ENCODE measurements at places on chromosomes 7 and 10.

DNA sequence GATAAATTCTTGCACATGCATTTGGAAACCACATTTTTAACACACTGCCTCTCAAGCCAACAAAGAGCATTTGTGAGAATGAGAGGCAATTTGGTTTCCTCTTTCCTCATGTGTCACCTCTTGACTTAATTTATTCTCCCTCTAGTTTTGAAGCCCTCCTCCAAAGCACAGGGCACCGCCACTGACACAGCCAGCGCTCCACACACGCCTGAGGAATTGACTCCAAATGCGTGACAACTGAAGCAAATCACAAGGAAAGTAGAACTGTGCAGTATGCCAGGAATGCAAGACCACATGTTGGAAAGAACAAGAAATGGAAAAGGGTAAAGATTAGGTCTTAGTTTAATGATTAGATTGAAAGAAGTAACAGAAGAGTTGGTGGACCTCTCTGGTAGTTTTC is 173.3 kb downstream of the LSM5 start:
- DNase-seq = no peak

DNA sequence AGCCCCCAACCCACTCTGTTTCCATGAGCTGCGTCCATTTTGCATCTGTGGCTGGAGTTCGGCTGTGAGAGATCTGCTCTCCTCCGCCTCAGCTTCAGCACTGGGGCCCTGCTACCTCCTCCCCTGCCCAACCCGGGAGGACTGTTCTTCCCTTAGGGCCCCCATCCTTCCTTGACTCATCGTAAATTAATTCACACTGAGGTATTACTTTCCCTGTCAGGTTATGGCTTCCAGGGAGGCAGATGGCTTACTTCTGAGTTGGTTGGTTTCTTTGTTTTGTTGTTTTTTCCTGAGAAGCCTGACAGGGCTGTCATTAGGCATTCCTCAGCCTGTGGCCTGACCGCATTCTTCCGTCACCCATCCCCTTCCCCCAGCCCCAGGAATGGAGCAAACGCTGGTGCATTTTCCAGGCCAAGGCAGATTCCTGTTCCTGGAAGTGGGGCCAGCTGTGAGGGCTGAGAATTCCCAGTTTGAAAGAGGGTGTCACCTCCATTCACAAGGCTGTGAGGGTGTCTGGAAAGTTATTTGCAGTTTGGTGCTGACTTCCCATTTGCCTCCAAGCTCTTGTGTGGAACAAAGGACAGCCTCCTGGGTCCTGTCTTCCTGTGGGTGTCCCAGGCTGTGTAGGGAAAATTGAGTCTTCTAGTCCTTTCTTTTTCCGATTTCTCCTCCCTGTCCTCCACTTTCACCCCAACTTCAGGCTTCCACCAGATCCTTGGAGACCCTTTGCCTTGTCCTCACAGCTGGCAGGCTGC is 11.7 kb downstream of the CPA5 start:
- DNase-seq = no peak

GRCh38 chr10:109618748-109619147 is 304.6 kb downstream of the XPNPEP1 start:
- DNase-seq = no peak

DNA sequence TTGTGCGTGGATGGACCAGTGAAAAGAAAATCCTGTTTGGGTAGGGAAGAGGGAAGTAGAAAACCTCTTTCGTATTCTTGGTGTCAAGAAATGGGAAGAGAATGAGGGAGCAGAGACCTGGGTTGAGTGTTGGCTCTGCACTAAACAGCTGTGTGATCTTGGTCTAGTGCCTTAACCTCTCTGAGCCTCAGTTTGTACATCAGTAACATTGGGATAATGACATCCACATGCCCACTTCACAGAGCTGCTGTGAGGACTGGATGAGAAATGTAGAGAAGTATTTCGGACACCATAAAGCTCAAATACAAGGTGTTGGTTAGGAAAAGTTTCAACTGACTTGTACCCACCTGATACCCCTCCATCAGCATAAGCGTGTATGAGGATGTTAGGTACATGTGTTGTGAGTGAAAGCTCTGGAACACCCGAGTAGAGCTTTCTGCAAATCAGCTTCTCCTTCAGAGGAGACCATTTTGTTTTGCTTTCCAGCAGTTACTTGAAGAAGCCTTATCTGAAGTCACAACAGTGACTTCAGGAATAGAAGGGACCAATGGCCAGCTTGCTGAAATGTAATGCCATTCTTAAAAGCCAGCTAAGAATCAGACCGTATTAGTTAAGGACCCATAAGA is 11.2 kb downstream of the TRIM56 start:
- no peak for DNase-seq

- no peak for DNase-seq
These were observed 45.5 kb downstream of the GRM8 start for GRCh38 chr7:127207230-127207629.

GRCh38 chr10:119316729-119317097 is 109.3 kb downstream of the GRK5 start:
- DNase-seq = no peak

DNA sequence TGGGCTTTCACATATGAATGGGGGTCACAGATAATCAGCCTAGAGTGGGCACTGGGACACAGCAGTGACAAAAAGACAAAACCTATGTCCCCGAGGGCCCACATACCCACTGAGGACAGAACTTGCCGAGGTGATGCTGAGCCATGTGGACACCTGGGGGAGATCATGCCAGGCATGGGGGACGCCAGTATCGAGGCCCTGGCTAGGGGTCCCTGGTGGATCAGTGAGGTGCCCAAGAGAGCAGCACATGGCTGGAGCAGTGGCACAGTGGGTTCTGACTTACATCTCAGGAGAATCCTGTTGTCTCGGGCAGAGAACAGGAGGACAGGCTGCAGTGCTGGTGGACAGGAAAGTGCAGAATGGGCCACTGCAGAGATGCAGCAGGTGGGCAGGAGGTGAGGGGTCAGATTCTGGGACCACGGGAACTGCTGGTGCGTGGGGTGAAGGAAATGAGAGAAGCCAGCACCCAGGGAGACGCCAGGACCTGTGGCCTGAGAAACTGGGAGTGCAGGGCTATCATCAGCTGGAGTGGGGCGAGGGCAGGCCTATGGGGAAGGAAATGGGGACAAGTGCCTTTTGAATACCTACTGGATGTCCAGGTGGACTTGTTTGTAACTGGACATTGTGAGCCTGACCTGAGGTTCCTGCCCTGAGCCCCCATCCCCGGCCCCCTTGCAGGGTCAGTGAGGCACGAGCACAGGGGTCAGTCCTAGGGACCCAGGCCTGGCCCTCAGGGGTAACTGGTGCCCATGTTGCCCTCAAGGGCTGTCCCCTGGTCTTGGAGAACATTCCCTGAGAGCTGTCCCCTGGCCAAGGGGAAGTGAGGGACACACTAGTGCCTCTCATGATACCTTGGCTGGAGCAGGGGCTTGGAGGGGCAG is 91.2 kb upstream of the RET start:
- no peak for DNase-seq

GRCh38 chr7:49396229-49396628 is 377.2 kb upstream of the VWC2 start:
- DNase-seq = no peak

DNA sequence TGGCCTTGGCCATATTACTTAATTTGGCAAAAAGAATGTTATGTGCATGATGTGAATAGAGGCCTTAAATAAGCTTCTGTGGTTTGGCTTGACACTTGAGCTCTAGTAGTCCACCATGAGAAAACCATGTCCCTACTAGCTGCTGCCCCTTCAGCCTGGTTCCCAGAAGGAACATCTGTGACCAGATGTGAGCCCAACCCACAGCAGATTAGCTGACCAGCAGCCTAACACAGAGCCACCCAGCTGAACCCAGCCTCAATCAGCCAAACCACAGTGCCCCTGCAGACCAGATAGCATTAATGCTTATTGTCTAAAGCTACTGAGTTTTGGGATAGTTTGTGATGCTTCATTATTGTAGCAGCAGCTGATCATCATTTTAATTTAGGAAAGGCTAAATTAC is 16.6 kb downstream of the JAZF1 start:
- no peak for DNase-seq

- no peak for DNase-seq
These were observed 134.6 kb downstream of the TCERG1L start for GRCh38 chr10:131176907-131177306.

- peak; percentile 24 for DNase-seq
These were observed 687 bp downstream of the EPDR1 start for GRCh38 chr7:37920849-37921805.

- DNase-seq = no peak
These were observed 137.0 kb upstream of the FGFR2 start for GRCh38 chr10:121735263-121735662.

GRCh38 chr10:61047788-61048560 is 104.0 kb upstream of the RHOBTB1 start:
- no peak for DNase-seq

DNA sequence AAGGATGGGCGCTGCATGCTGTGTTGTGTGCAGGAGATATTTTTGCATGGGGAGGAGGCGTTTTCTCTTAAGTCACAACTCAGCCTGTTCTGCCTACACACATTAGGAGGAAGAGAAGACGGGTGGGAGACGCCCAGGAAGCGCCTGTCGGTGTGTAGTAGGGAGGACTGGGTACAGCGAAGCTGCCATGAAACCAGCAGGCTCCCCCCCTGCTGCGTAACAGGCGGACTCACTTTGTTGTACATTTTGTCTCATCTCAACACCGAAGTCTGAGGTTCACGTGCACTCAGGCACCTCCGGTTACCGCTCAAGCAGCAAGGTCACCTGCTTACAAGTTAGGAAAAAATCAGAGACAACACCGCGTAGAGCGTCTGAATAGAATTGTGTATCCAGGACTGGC is 56.3 kb downstream of the CRTAC1 start:
- DNase-seq = no peak

- no peak for DNase-seq
These were observed 77.7 kb downstream of the VWA2 start for GRCh38 chr10:114316744-114317143.

DNA sequence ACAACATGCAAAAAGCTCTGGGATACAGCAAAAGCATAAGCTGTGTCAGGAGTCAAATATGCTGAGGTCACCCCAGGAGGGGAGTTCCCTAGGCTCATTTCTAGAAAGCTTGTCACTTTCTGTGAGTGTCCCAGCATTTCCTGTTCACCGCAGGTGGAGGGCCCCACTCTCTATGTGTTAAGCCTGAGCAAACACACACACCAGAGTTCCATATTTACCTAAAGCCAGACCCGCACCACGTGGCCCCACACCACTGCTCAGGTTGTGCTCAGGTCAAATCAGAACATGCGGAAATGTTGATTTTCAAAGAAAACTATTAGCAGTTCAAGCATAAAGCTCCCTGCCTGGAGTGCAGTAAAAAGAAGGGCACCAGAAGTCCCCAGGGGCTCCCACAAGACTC is 259.6 kb upstream of the PPP2R2D start:
- DNase-seq = no peak

DNA sequence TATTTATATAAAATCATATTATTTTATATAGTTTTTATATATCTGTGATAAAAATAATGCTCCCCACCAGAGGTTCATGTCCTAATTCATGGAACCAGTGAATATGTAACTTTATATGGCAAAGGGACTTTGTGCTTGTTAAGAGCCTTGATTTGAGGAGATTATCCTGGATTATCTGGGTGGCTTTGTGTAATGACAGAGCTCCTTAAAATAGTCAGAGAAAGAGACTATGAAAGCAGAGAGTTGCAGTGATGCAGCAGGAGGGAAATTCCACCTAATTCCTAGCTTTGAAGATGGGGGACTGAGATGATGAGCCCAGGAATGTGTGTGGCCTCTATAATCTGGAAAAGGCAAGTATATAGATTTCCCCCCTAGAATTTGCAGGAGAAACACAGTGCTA is 1034.2 kb upstream of the C7orf33 start:
- no peak for DNase-seq

DNA sequence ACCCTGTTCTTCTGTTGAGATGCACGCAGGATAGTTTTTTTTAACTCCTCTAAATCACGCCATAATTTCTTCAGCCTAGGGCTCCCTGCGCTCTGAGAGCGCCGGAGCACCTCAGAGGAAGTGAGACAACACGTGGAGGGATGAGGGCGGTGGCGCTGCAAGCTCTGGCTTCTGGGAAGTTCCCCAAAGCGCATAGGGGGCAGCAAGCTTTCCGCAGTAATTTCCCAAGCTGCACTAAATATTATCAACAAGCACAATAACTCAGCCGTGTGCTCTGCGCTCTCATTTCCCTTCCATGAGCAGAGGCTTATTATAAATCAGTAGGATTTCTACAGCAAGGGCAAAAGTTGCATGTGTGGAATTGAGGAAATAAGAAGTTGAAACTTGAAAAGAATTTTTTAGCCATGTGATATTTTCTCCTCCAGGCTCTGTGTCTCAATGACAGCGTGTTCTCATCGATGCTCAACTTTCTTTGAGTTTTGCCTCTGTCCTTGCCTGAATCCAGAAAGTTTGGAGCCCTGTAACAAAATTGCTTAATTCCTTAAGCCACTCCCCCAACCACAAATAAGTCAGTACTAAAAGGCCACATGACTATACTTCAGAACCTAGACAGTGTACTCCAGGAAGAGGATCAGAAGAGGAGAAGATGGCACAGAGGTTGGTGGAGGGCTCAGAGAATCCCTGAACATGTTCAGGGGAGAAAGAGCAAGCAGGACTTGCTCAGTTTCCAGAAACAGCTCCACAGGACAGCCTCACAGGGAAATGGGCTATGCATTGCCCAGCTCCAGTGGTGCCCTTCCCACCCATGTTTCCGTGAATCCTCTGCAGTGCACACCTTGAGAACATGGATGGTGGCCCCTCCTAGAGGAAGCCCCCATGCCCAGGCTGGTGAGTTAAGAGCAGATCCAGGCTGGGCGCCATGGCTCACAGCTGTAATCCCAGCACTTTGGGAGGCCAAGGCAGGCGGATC is 221.5 kb upstream of the GHITM start:
- no peak for DNase-seq

- no peak for DNase-seq
These were observed 3.3 kb upstream of the PLXDC2 start for GRCh38 chr10:19812976-19813375.

DNA sequence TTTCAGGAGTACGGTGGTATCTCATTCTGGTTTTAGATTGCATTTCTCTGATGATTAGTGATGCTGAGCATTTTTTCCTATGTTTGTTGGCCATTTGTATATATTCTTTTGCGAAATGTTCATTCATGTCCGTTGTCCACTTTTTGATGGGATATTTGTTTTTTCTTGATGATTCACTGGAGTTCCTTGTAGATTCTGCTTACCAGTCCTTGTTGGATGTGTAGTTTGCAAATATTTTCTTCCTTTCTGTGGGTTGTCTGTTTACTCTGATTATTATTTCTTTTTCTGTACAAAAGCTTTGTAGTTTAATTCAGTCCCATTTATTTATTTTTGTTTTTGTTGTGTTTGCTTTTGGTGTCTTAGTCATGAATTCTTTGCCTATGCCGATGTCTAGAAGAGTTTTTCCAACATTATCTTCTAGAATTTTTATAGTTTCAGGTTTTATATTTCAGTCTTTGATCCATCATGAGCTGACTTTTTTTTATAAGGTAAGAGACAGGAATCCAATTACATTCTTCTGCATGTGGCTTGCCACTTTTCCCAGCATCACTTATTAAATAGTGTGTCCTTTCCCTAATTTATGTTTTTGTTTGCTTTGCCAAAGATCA is 320.5 kb downstream of the MAGI2 start:
- no peak for DNase-seq

DNA sequence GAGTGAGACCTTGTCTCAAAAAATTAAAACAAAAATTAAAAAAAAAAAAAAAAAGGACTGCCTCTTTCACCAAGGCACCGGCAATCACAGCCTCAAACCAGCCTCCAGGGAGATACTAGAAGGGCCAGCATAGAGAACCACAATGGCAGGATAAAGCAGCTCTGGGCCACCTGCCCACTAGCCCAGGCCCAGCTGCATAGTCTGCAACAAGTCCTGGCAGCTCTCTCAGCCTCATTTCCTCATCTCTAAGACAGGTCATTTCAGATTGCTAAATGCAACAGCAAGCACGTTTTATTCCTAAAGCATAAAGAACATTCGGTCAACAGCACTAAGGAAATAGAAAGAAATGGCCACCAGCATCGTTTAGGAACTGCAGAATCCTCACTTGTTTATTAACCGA is 28.8 kb downstream of the XPNPEP1 start:
- no peak for DNase-seq

Measured in activated CD8-positive, alpha-beta memory T cell treated with anti-CD3 and anti-CD28 coated beads, Interleukin-2, amount 50 U/mL, for 4 hours (primary cell).